ENCODE measurements at places on chromosomes 5 and 9.

DNA sequence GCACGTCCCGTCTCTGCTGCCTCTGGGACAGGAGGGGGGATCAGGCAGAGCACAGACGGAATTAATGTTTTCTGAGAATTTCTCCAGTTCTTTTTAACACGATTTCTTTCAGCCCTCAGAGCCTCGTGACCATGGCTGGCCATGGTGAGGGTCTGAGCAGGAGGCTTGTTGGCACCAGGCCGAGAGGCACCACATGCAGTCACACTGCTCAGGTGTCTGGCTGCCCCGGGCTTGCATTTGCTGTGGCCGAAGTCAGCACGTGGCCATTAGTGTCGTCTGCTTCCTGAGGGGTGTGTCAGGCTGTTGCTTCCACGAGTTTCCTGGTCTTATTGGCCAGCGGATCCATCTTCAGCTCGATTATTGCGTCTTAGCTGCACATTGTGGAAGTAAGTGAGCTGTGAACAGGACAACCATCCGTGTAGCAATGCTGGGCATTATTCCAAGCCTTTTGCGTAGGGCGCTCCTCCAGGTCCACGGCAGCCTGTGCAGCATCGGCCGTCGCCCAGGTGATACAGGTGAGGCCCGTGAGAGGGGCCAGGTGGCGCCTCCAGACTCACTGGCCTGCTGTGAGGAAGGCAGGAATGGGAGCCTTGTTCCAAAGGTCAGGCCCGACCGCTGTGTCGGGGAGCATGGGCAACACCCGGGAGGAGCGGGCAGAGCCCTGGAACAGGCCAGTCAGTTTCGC is 114.2 kb upstream of the CACNA1B start:
- DNase-seq = peak; percentile 62

DNA sequence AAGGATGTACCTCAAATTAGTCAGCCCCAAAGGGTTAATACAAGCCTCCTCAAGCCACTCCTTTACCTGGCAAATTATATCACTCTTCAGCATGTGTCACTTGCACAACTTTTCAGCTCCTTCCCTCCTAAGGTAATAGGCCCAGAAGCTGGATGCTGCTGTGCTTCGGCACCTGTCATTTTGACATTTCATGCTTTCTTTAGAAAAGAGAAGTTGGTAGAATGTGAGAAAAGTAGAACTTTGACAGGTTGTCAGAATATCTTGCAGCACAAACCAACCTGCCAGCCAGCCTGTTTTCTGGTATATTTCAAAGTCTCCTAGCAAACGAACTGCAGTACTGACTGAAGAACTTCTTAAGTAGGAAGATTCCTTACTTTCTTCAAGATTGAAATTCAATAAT is 2136.9 kb downstream of the MAT2B start:
- DNase-seq = no peak

DNA sequence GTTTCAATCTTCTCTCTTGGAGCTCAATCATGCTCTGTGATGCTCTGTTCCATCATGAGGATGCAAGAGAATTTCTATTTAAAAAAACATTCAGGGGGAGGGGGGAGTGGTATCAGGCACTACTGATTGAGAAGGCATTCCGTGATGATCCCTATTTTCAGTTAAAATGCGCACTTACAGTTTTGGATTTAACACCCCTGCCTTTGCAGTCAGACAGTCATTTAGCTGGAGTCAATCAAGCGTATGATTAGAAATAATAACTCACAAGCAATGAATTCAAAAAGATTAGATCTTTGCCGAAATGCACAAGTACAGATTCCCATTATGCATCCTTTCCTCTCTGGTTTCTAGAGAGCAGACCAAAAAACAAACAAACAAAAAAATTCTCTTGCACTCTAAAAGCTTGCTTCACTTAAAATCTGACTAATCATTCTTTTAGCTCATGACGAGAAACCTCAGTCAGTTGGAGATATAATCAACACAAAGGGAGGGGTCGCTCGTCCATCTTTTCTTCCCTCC is 55.4 kb downstream of the EFNA5 start:
- no peak for DNase-seq

DNA sequence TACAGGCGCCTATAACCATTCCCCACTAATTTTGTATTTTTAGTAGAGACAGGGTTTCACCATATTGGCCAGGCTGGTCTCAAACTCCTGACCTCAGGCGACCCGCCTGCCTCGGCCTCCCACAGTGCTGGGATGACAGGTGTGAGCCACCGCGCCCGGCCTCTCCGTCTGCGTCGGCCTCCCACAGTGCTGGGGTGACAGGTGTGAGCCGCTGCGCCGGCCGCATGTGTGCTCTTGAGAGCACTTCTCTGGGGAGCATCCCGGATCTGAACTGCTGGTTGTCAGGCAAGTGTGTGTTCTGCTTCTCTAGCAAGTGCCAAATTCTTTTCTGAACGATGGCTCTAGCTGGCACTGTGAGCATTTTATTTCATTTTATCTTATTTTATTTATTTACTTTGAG is 3.7 kb upstream of the ENTPD2 start:
- DNase-seq = no peak

GRCh38 chr9:86469476-86470250 is 115.5 kb upstream of the TUT7 start:
- no peak for DNase-seq

GRCh38 chr9:32382565-32383320 is 1.7 kb upstream of the ACO1 start:
- no peak for DNase-seq

- no peak for DNase-seq
These were observed 1.1 kb downstream of the POU4F3 start for GRCh38 chr5:146339715-146340259.

DNA sequence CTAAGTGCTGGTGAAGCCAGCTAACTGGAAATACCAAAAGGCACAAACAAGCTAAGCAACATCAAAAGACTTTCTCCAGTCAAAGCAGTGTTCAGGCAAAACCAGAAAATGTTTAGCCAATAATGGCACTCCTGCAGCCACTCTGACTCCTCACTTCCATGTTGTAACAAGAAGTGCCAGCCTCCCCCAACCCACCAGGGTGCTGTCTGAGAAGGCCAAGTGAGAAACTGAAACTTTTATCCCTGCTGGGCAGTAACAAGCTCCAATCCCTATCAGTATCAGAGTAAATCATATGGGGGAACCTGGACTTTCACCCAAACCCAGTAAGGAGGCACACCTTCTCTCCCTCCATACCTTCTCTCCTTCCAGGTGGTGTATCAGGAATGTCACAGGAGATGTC is 414.8 kb upstream of the NMUR2 start:
- DNase-seq = no peak

DNA sequence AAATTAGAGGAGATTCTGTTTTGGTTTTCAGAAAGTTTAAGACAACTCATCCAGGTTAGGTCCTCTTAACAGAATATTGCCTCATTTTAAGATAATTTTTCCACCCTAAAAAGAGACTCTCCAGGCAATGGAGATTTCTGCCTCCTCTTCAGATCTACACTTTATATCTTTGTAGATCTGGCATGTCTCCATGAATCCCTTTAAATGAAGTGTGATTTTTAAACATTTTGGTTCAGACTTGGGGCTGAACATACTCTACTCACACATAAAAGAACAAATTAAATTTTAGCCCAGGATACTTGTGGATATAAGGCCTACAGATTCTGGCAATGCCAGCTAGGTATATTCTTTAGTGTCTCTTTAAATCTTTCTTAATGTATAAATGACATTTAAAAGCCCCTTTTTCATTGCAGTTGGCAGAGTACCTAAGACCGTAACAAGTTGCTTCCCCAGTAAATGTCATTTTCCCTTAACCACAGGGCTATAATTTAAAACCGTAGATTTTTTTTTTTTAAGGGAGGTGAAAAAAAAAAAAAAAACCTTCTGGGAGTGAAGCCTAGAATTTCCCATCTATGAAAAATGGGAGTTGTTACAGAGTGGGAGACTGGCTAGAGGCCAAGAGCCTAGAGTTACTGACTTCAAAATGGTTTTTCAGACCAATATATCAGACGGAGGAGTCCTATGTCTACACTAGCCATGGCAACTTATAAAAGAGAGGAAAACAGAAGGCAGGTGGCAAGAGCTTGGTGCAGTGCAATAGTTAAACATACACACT is 207.8 kb upstream of the TARS1 start:
- no peak for DNase-seq

GRCh38 chr9:135075234-135076142 is 12.0 kb upstream of the OLFM1 start:
- DNase-seq = peak; percentile 49

DNA sequence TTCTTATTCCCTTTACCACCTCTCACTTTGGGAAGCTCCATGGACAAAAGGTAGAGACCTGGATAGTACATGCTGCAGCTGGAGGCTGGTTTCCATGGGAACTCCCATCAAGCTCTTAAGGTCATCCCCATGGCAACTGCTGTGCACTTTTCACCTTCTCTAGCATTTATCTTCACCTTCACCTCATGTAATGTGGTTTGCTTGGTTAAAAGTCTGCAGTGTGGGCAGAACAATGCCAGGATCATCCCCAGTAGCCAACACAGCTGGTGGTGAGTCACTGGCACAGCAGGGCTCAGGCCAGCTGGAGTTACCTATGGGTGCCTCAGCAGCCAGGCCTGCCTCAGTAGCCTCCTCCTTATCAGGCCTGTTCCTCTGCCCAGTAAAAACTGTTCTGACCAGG is 210.5 kb downstream of the GRIA1 start:
- no peak for DNase-seq

GRCh38 chr9:110156902-110157301 is 51.1 kb downstream of the C9orf152 start:
- DNase-seq = no peak

DNA sequence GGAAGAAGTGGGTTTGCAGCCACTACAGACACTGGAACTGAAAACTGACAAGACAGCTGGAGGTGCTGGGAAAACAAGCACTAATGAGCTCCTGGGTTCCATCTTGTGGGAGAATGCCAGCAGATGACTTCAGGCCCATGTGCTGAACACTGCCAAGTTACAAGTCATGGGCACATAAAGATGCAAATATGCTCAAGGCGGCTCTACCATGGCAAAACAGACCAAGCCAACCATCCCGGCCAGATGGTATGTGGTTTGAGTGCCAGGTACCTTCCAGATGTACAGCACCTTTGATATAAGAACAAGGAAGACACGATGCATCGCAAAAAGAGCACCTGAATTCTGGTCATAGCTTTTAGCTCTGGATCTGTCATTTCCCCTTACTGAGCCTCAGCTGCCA is 19.9 kb downstream of the TNFSF8 start:
- peak; percentile 59 for DNase-seq

DNA sequence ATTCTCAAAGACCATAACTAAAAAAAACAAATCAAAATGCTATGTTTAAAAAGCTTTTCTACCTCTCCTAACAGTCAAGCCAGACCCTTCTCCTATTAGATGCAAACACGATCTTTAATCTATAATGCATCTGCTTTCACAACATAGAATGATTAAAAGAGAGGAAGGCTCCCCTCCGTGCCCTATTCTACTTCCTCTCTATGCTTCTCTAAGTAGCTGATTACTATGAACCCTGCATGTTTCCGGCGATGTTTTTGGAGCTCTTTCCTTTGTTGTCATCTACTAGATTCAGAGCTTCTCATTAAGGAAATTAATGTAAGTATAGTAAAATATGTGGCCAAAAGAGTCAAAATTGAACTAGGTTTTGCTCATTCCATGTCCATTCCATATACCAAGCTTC is 29.2 kb upstream of the CEP120 start:
- no peak for DNase-seq

DNA sequence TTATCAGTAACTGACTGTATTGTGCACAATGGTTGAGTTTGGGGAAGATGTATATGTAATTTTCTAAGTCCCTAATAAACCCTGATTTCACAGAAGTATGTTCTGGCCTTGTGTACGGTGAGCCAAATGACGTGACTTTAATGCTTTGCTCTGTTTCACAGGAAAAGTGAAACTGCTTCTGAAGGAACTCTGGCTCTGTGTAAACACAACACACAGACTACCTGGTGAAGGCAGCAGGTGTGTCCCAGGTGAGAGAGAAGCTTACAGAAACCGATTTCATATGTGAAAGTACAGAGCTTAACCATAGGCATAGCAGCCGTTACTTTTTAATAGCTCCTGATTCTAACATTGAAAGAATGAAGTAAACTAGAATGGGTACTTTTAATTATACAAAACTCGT is 31.9 kb downstream of the ICE1 start:
- DNase-seq = no peak

- DNase-seq = no peak
These were observed 51.0 kb upstream of the SUSD1 start for GRCh38 chr9:112226091-112226490.

- no peak for DNase-seq
These were observed 194.9 kb downstream of the ATP10B start for GRCh38 chr5:160657068-160657507.

GRCh38 chr5:6553972-6554371 is 78.9 kb downstream of the NSUN2 start:
- DNase-seq = no peak

- DNase-seq = no peak
These were observed 119.6 kb downstream of the SEMA6A start for GRCh38 chr5:116455061-116455460.

GRCh38 chr5:139954462-139954861 is 88.6 kb downstream of the NRG2 start:
- DNase-seq = no peak

GRCh38 chr5:143495821-143496275 is 92.4 kb upstream of the NR3C1 start:
- DNase-seq = no peak

All from Peyer's patch (tissue), 4 donors.